ENCODE measurements at places on chromosomes 12 and 14.

- DNase-seq: no peak
Observed at GRCh38 chr14:24279301-24280186, 8.1 kb upstream of the RABGGTA start.

GRCh38 chr12:110578694-110579534 lies 4.2 kb downstream of the PPTC7 start:
- no peak for DNase-seq

DNA sequence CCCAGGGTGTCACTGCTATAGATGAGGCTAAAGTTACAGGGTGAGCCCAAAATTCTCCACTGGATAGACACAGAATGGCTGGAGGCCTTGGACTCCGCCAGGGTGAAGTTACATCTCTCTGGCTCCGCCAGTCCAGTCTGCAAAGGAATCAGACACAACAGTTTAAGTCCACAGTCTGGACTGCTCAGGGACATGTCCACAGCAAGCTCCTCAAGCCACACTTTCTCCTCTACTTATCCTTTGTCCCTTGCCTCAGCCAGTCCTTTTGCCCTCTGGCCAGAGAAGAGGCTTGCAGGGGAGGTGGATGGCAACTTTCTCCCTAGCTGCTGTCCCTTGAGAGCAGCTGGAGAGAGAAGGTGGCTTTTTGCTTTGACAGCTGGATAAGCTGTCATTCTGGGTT lies 28.0 kb downstream of the PTPRB start:
- DNase-seq: no peak

- DNase-seq: peak; percentile 31
Observed at GRCh38 chr14:63200767-63201166, 3.5 kb upstream of the RHOJ start.

- DNase-seq: no peak
Observed at GRCh38 chr12:11774821-11775220, 125.3 kb downstream of the ETV6 start.

GRCh38 chr14:70685474-70686197 lies 43.9 kb downstream of the TTC9 start:
- peak; percentile 9 for DNase-seq

GRCh38 chr12:110857528-110857927 lies 10.7 kb downstream of the CCDC63 start:
- no peak for DNase-seq

DNA sequence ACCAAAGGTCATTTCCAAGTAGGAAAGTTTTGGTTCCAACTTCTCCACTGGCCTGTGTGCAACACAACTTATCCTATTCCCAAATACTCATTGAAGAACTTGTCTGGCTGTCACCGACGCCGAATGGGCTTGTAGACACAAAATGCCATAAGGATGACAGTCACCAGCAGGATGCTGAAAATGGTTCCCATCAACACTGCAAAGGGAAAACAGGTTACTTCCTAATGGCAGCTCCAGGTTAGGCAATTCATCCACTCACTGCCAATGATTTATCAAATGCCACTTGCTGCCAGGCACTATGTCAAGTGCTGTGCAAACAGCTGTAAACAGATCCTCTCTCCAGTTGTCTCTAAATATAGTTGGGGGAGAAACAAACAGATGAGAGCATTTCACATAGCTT lies 6.1 kb downstream of the C12orf76 start:
- DNase-seq: no peak

DNA sequence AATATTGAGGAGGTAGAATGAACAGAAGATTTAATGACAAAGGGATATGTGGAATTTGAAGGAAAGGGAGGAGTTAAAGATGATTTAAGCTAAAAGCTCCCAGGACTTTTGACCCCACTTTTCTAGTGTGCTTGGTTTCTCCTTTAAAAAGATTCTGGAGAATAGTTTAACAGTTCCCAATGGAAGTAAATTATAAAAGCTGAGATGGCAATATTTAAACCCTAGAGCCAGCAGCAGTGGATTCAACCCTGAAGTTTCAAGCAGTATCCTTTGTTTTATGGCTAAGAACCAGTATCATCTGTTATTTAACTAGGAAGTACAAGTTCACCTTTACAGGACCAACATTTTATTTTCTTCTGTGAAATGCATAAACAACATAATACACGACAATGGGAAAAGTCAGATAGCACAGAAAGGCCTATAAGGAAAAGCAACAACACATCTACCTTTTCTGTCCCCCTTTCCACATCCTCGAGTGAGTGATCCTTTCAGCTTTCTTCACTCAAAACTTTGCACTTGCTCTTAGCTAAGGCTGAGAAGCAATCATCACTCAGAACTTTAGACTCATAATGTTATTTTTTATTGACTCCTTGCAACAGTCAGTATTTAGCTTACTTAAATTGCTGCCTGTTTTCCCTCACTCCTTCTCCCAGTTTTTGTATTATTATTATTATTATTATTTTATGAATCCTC lies 264.5 kb downstream of the FBXL14 start:
- DNase-seq: no peak

GRCh38 chr12:131112700-131113290 lies 159.1 kb downstream of the ADGRD1 start:
- peak; percentile 5 for DNase-seq

- DNase-seq: no peak
Observed at GRCh38 chr14:24844011-24844410, 205.9 kb downstream of the STXBP6 start.

- peak; percentile 14 for DNase-seq
Observed at GRCh38 chr14:86815341-86815740, 1177.6 kb downstream of the GALC start.

- DNase-seq: peak; percentile 11
Observed at GRCh38 chr12:71469258-71469750, 29.7 kb downstream of the LGR5 start.

DNA sequence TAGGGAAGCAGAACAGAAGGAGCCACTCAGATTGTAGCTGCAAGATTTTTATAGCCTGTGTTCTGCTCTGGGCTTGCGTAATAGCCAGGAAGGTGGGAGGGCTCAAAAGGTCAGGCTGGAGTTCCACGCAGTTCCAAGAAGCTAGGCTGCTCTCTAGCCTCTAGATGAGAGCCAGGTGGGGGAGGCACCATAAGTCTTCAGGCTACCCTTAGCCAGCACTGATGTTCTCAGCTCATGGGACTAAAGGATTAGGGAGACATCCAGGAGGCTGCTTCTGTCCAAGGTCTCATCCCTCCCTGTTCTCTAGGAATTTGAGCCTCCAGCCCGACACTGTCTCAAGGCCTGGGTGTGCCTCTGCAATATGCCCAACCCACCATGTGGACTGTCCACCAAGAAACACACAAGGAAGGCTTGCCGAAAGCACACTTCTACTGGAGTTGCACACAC lies 1.7 kb downstream of the LMBR1L start:
- no peak for DNase-seq

DNA sequence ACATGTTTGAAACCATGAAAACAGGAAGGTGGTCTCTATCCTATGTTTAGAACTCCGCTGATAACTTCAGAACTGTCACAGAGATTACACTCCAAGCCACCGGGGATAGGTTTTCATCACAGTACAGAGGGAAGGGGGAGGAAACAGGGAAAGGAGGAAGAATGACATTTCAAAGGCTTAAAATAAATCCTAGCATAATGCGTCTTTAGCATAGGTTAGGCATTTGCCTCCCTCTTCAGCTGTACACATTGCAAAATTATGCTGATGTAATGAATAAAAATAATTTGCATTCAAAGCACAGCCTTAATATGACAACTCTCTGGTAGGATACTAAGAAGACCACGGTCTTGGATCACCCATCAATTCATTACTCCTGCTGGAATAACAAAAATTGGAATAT lies 54.3 kb upstream of the PYGL start:
- DNase-seq: no peak

DNA sequence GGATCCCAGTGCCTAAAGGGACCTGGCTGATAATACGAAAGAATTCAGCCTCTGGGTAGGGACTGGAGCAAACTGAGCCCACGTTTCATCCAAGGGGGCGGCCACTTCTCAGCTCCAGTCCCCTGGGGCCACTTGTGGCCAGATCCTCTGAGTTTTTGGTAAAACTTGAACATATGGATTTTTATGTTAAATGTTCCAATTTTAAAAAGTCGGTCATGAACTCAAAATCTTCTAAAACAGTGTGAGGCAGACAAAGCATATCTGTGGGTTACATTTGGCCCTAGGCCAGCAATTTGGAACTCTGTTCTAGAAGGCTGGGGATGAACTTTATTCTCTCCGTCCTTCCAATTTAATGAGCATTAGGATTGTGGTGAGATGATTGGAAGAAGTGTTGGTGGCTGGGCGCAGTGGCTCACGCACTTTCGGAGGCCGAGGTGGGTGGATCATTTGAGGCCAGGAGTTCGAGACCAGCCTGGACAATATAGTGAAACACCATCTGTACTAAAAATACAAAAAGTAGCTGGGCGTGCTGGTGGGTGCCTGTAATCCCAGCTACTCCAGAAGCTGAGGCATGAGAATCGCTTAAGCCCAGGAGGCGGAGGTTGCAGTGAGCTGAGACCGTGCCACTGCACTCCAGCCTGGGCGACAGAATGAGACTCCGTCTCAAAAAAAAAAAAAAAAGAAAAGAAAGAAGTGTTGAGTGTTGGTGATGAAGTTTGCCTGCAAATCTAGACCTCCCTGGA lies 3.0 kb upstream of the PPP1CC start:
- DNase-seq: peak; percentile 61

- no peak for DNase-seq
Observed at GRCh38 chr12:9717070-9717925, 15.6 kb downstream of the CLECL1 start.

- no peak for DNase-seq
Observed at GRCh38 chr14:26323869-26324268, 274.0 kb downstream of the NOVA1 start.

DNA sequence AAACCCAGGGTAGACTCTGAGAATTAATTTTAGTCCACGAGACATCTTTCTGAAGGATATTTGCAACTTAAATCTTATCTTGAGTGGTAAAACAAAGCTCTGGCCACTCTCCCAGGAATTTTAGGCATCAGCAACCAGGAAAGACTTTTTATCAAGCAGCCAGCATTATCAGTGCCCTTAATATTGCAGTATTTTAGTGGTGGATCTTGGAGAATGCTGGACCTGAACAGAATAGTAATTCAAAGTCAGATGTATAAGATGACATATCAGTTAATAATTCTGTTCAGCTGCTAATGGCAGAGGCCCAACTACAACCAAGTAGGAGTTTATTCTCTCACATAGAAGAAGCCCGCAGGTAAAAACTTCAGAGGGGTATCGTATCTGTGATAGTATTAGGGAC lies 59.0 kb upstream of the CRY1 start:
- DNase-seq: peak; percentile 32

GRCh38 chr12:117518594-117519270 lies 157.3 kb upstream of the NOS1 start:
- peak; percentile 30 for DNase-seq

DNA sequence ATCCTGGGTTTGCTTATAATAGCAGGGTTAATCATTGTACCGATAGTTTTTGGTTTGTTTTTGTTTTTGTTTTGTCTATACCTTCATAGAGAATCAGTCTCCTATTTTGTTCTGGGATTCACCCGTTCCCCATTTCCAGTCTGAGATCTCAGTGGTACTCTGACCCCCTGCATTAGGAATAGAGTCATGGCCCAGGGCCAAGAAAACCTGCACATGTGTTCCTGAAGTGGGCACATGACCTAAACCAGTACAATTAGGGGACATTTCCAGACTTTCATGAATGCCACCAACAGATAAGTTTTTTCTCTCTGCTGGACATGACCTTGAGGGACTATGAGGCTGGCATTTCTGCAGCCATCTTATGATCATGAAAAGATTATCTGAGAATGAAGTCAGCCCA lies 52.5 kb downstream of the MRPL42 start:
- no peak for DNase-seq

GRCh38 chr14:62604524-62604923 lies 440.7 kb downstream of the KCNH5 start:
- no peak for DNase-seq

- DNase-seq: no peak
Observed at GRCh38 chr14:33348510-33348909, 409.8 kb downstream of the NPAS3 start.

GRCh38 chr14:64948612-64949210 lies 6.2 kb upstream of the GPX2 start:
- DNase-seq: no peak

GRCh38 chr12:57164454-57164853 lies 17.0 kb upstream of the LRP1-AS start:
- DNase-seq: no peak

DNA sequence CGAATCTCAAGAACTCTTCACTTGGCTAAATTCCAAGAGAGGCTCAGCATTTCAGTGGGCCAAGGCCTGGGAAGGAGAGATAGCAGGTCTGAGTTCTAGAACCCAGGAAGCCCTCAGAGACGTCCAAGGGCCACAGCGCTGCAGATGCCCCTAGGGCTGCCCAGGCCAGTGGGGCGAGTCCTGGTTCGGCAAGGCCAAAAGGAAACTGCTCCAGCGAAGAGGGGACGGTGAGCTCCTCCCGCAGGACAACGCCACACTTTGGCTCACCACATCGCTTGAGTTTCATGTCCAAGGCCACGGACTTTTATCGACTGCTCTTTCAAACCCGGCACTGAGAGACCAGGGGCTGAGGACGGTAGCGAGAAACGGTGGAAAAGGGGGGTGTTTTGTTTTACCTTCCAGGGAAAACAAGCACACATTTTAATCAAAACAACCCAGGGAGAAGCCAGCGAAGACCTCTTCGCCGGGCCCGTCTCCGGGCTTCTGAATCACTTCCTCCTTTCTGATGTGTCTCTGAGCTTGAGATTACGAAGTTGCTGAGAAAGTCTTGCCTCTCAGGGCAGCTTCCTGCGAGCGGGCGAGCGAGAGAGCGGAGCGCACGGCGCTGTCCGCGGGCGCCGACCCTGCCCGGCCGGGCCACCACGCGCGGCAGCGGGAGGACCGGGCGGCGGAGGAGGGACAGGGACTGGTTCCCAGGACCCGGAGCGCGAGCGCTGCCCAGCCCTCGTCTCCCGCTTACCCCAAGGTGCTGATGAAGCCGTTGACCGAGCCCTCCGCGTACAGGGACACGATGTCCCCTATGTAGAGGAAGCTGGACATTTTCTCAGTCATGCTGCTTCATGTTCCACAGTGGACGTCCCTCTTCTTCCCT lies 808 bp downstream of the ITPR2 start:
- DNase-seq: peak; percentile 71

- no peak for DNase-seq
Observed at GRCh38 chr12:65084579-65084978, 36.5 kb downstream of the WIF1 start.

DNA sequence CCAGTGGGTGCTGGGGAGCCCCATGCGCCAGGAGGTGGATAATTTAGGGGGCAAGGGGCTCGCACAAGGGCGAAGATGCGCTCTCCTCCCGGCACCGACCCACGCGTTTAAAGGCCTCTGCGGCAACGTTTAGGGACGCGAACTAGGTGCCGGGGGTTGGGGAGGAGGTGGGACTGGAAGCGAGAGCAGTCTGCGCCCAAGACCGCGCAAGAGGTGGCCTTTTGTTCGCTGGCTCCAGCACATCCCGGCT lies 1.3 kb downstream of the SLC38A1 start:
- DNase-seq: no peak

GRCh38 chr12:47247418-47247817 lies 167.7 kb upstream of the AMIGO2 start:
- DNase-seq: no peak

GRCh38 chr12:32398181-32398580 lies 1.2 kb upstream of the FGD4 start:
- no peak for DNase-seq
